Calu3 (cell line): ENCODE measurements at places on chromosomes 13 and 19. TPM values are rescaled to one million over a fixed set of nuclear protein-coding genes. Genes with fewer than 3 reads are reported as not detected.
A peak's percentile ranks its signal among the peaks of the same experiment; 100 is the strongest.

The ZFP82 gene
- total RNA-seq, result not detected in 2 replicates

- DNase-seq, result no peak
These were observed 14.2 kb downstream of the TUBGCP3 start for GRCh38 chr13:112573710-112574109.

- peak; percentile 23 for DNase-seq
These were observed 32.7 kb downstream of the KDM4B start for GRCh38 chr19:5001615-5002014.

DNA sequence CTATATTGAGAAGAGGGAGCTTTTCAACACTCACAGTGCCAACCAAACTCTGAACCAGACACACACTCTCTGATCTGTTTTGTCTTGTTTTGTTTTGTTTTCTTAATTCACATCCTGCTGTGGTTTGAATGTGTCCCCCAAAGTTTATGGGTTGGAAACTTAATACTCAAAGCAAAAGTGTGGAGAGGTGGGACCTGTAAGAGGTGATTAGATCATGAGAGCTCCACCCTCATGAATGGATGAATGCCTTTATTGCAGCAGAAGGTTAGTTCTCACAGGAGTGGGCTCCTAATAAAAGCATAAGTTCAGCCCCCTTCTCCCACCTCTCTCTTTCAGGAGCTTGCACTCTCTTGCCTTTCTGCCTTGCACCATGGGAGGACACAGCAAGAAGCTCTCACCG is 957.1 kb downstream of the PCDH9 start:
- no peak for DNase-seq

The TGFBR3L gene
- 0.94 and 1.6 TPM in 2 replicates for total RNA-seq

GRCh38 chr13:42645717-42646116 is 71.8 kb downstream of the TNFSF11 start:
- DNase-seq, result no peak

The ELAVL1 gene
- 81.2 and 84.9 TPM in 2 replicates for total RNA-seq

- no peak for DNase-seq
These were observed 28.0 kb downstream of the FRY start for GRCh38 chr13:32059511-32059984.

DNA sequence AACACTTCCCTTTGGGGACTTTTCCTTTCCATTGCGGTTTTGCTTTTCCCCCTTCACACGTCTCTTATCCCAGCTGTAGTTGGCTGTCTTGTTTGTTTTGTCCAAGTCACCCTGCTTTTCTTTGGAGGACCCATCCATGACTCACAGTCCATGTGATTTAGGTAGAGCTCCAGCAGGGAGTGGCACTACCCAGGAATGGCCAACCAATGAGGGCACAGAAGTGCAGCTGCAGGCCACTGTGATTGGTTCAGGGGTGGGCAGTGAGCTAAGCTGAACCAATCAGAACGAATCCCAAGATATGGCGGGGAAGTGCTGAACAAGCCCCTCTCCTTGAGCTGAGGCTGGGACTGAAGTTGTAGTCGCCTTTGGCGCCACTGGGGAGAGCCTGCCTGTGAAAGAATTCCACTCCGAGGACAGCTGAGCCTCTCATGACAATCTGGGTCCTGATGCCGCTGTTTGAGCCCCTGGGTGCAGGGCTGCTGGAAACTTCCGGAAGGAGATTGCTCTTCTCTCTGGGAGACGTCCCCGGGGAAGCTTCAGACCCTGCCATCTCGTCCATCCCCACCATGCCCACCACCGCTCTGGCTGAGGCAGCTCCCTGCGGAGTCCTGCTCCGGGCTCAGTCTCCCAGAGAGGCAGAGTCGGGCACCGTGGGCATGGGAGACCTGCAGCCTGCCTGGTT is 62.9 kb upstream of the URI1 start:
- DNase-seq, result peak; percentile 12

The ZNF575 gene
- total RNA-seq, result 2.2 and 2.8 TPM in 2 replicates

The DNAAF3 gene
- 10.3 and 13.1 TPM in 2 replicates for total RNA-seq

The CCDC70 gene
- not detected in 2 replicates for total RNA-seq

The CEACAM19 gene
- total RNA-seq, result 66.2 and 67.8 TPM in 2 replicates

DNA sequence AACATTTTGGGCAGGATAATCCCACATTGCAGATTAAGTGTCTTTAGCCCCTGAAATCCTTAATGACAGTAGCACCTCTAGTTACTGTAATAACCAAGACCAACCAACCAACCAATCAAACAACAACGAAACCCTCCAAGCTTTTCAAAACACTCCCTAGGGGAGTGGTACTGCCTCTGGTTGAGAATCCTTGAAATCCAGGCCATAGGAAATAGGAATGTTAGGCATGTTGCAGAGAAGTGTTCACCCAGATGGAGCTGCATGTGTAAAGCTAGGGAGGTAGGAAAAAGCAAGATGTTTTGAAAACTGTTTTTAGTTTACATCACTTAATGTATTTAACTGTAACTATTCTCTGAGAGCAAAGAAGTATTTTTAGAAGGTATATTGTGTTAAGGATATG is 4.5 kb downstream of the LACC1 start:
- DNase-seq, result no peak

- DNase-seq, result no peak
These were observed 464.4 kb downstream of the ITGBL1 start for GRCh38 chr13:101916775-101917474.

The AMH gene
- total RNA-seq, result 3.7 and 5.0 TPM in 2 replicates

The OR2Z1 gene
- total RNA-seq, result not detected in 2 replicates

GRCh38 chr19:48565090-48565489 is 13.1 kb downstream of the SULT2B1 start:
- DNase-seq, result peak; percentile 56

GRCh38 chr19:5940260-5941208 is 26.5 kb downstream of the CAPS start:
- no peak for DNase-seq

- no peak for DNase-seq
These were observed 268.4 kb downstream of the FOXO1 start for GRCh38 chr13:40398065-40398464.

The ZNF439 gene
- total RNA-seq, result 0.71 TPM in 2 replicates
